ENCODE measurements at places on chromosomes 2 and 18.

DNA sequence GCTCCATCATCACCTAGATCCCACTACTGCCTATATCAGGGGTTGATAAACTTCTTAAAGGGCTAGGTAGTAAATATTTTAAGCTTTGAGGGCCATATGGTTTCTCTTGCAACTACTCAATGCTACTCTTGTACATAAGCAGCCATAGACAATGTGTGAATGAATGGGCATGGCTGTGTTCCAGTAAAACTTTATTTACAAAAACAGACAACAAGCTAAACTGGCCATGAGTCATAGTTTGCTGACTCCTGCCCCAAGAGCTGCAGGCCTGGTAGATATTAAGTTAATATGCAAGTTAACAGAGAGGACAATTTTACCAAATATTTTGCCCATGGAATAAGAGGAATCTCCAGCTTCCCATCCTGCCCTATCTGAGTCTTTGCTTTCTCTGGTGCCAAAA, 29.8 kb upstream of the MYO3B start:
- DNase-seq: no peak

GRCh38 chr2:58339548-58340243, 98.6 kb upstream of the FANCL start:
- DNase-seq: no peak

- DNase-seq: no peak
Measured at GRCh38 chr2:129673847-129674711, 305.4 kb upstream of the RAB6C start.

DNA sequence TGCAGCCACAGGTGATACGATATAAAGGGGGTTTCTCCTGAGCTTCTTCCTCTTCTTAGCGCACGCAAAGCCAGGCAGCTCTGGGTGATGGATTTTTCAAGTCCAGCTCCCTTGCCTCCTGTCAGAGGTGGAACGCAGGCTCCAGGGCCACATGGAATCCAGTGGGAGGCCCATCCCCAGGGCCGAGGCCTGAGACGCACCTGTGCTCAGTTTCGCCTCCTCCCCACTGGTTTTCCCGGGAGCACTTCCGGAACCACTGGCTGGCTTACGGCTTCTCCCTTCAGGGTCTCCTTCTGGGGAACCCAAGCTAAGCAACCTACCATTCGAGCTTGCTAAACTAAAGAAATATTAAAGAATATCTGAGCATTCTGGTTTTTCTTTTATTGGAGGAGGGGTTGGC, 63.6 kb downstream of the TRAPPC12 start:
- no peak for DNase-seq

DNA sequence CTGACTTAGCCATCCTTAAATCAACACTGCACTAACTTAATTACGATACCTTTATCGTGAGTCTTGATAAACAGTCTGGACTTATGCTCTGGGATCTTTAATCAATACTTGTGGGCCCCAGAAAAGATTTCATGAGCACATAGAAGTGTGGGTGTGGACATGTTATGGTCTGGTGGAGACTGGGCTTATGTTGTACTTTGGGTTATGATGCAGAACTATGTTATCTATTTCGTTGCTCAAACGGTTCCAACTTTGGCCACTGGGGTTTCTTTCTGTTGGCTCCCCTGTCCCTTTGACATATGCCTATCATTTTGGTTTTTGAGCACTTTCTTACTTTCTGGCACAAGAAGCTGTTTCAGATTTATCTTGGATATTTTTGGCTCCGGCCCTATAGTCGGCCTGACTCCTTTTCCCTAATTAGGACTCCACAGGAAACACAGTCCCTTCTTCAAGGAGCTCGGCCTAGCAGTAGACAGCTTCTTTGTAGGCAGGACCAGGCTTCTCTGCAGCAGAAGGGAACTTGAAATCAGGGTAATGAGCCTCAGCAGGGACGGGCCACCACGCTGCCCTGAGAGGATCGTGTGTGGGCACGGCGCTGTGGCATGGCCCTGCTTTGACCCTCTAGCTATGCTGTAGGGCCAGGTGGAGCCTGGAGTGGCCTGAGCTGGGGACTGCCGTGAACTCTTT, 54.6 kb upstream of the TXNDC2 start:
- DNase-seq: no peak

DNA sequence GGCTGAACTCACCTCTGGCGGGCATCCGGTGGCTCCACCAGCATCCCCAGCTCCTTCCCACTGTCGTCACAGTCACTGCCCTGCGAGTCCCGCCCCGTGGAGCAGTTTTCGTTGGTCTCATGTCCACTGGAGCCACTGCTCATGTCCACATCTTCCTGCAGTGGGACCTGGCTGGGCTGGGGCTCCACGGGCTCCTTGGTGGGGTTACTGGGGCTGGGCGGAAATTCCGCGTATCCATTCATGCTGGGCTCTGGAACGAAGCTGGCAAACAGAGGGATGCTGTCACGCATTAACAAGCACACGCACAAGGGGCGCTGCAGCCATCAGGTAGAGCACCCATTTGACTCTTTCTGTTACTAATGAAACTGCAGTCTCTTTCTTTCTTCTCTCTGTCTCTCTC, 10.7 kb downstream of the PER2 start:
- no peak for DNase-seq

DNA sequence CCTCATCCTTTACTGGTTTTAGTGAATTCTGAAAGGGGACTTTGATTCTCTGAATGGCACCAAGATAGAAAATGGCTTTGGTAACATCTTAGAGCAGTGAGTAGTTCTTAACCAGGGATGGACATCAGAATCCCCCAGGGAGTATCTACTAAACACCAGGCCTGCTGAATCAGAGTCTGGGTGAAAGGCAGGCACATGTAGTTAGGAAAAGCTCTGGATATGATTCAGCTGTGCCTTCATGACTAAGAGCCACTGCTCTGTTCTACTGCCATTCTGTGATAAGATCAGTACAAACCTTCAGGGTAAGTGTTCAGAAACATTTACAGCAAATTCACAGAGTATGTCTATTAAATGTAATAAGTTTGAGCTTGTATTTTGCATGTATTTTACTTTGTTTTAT, 46.2 kb upstream of the B3GNT2 start:
- no peak for DNase-seq

DNA sequence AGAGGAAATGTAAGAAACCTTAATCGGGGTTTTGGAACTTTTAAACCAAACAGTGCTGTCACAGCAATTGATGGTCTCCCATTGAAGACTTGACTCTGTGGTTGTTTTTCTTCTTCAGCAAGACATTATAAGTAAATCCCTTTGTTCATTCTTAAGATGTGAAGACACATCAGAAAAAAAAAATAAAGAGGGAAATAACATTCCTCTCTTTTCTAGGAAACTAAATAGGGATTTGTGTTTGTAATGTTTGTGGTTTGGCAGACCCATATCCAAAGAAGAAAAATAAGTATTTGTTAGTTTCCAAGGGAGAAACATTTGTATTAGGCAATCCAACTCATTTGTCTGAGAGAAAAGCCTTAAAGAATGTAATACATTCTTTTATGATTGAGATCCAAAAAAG, 359.9 kb downstream of the DSC3 start:
- DNase-seq: no peak

DNA sequence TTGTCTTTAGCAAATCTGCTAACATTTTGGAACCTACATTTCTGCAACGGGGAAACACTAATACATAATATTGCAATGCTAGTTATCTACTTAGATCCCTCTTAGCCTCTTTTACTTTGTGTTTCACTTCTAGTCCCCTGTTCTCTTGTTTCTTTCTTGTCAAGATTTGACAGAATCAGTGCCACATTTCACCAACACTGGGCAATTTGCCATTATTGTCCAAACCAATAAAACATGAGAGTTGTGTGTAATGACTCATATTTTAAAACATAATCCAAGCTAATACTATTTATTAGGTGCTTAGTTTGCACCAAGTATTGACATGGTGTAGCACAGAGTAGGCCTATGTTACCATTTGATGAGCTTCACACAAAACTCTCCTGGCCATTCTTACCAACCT, 33.7 kb upstream of the ACVR1C start:
- no peak for DNase-seq

- DNase-seq: peak; percentile 63
Measured at GRCh38 chr2:8682719-8683667, 1.1 kb downstream of the ID2 start.

- no peak for DNase-seq
Measured at GRCh38 chr2:57733956-57734355, 312.6 kb upstream of the VRK2 start.

GRCh38 chr18:48030616-48031480, 100.4 kb upstream of the SMAD2 start:
- peak; percentile 87 for DNase-seq

DNA sequence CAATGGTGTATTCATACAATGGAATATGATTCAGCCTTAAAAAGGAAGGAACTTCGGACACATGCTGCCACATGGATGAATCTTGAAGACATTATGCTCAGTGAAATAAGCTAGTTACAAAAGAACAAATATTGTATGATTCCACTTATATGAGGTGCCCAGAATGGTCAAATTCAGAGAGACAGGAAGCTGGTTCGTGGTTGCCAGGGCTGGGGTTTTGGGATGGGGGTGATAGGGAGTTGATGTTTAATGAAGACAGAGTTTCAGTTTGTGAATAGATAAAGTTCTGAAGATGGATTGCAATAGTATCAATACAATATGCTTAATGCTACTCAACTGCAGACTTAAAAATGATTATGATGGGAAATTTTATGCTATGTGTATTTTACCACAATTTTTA, 28.0 kb upstream of the MC2R start:
- no peak for DNase-seq

- no peak for DNase-seq
Measured at GRCh38 chr2:191933307-191934105, 86.6 kb upstream of the CAVIN2 start.

GRCh38 chr18:48728204-48728833, 189.5 kb downstream of the CTIF start:
- no peak for DNase-seq

GRCh38 chr2:234345921-234346320, 151.0 kb downstream of the ARL4C start:
- no peak for DNase-seq

DNA sequence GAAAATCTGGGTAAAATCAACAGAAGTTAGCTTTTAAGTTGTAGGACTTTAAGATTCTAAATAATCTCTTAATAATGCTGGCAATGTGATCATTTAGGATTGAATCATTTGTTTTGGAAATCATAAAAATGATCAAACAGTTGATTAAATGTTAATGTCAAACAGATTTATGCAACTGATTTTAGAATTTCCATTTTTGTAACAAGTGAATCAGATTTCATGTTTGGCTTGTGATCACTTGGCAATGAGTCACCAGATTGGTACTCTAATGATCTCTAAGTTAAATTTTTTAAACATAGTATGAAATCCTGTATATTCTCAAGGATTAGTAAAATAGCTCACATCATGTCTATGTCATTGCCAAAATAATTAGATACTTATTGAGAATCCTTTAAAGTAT, 50.1 kb upstream of the UNC80 start:
- no peak for DNase-seq

- no peak for DNase-seq
Measured at GRCh38 chr2:54139210-54139609, 23.8 kb downstream of the ACYP2 start.

- DNase-seq: no peak
Measured at GRCh38 chr2:230346921-230347533, 20.0 kb downstream of the SP140L start.

DNA sequence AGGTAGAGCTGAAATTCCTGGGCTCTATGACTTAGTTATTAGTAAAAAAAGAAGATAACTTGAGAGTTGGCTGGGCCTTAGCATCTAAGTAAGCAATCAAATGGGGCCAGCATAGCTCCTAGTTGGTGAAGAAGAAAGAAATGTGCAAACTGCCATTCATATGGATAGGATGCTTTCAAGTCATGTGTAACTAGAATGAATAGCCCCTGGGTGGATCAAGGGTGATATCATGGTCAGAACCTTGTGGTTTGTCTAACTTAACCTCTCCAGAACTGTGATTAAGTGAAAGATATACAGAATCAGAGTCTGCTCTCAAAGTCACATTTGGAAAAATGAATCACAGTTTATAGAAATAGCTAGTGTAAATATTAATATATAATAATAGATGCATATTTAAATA, 198.7 kb upstream of the DTNA start:
- no peak for DNase-seq

GRCh38 chr2:32455816-32456215, 99.0 kb downstream of the BIRC6 start:
- no peak for DNase-seq

DNA sequence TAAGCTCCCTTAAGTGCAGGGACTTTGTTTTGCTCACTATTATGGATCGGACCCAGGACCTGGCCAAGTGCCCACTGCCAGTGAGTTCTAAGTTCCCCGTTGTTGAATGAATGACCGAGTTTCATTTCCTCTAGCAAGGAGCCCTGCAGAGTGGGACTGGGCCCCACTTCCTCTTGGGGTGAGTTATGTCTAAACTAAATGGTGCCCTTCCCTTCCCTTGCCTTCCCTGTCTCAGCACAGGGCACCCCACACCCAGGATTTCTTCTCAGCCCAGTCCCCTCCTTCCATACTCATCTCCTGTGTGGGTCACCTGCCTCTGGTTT, 195.3 kb upstream of the HS6ST1 start:
- no peak for DNase-seq

DNA sequence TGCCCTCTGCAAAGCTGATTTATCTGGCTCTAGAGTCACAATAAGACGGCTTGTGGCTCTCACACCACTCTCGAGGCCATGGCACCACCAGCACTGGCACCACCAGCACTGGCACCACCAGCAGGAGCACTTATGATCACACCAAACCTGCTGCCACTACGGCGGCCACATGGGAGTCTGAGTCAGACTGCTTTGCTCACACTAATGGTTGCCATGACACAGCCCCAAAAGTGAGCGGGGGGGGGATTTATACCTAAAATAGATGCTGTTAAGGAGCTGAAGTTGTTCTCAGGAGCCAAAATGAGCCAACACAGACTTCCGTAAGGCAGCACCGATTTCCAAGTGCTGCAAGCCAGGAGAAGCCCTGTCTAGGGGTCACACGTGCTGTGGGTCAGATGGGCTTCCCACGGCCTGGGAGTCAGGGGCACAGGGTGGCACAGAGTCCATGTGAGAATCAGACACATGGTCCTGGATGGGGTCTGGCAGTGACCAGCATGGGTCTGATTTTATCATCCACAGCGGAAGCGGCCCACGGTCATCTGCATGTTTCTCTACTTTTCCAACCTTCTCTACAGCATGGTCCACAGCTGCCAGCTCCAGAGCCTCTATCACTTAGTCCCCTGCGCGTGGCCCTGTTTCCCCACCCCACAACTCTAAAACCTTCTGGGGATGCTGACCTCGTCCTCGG, 16.7 kb downstream of the DNMT3A start:
- DNase-seq: no peak

All from NCI-H524 treated with DMSO at 0.1 percent for 48 hours (cell line).